Stimulated activated CD8-positive, alpha-beta memory T cell treated with anti-CD3 and anti-CD28 coated beads, Interleukin-2, amount 100 ng/mL, for 48 hours (primary cell): ENCODE measurements at places on chromosomes 4 and X.

- DNase-seq: peak; percentile 3
Observed at GRCh38 chrX:66728818-66729271, 90.0 kb upstream of the EDA2R start.

DNA sequence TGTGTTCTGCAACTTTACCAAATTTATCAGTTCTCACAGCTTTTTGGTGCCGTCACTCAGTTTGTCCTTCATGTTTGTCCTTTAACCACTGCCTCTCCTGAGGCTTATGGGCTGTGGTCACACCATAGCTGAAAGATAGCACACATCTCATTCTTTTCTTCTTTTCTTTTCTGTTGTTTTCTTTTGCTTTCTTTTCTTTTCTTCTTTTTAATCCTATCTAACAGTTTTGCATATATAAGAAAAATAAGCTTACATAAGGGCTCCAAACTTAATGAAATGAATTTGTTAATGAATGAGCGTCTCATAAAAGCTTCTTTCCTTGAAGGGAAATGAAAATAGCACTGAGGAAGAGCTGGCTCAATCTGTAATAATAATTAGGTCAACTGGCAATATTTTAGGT lies 1061.2 kb downstream of the PCDH18 start:
- no peak for DNase-seq

DNA sequence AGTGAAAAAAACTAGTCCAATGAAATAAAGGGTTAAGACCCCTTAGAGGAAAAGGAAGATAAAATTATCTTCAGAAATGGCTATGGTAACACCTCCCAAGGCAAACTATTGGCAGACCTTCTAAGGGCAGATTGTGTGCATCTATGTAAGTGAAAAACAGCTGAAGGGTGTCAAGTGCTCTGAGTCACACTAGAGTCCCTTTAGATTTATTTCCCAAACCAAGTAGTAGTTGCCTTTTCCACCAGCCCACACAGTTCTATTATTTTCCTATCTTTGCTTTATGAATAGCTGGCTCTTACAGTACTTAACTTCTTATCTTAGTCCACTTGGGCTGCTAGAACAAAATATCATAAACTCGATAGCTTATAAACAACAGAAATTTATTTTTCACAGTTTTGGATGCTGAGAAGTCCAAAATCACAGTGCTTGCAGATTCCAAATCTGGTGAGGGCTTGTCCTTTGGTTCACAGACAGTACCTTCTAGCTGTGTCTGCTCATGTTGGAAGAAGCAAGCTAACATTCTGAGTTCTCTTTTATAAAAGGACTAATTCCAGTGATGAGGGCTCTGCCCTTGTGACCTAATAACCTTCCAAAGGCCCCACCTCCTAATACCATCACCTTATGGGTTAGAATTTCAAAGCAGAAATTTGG lies 143.6 kb downstream of the GRID2 start:
- no peak for DNase-seq

- DNase-seq: no peak
Observed at GRCh38 chr4:148166132-148166591, 276.1 kb downstream of the NR3C2 start.

DNA sequence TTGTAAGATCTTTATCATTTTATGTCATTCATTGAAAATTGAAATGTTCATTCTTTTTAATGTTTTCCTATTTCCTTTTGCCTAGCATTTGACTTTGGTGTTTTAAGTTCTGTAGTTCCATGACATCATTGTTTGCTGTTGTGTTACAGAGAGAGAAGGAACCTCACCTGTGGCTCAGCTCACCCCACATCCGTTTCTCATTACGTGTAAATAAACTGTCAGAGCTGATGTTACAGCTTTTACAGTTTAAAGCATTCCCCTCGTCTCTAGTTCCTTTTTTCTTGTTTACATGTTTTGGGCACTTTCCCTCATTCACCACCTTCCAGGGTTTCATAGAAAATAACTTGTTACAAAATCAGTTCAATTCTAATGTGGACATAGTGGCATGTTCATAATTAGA lies 137.2 kb downstream of the FNIP2 start:
- no peak for DNase-seq

DNA sequence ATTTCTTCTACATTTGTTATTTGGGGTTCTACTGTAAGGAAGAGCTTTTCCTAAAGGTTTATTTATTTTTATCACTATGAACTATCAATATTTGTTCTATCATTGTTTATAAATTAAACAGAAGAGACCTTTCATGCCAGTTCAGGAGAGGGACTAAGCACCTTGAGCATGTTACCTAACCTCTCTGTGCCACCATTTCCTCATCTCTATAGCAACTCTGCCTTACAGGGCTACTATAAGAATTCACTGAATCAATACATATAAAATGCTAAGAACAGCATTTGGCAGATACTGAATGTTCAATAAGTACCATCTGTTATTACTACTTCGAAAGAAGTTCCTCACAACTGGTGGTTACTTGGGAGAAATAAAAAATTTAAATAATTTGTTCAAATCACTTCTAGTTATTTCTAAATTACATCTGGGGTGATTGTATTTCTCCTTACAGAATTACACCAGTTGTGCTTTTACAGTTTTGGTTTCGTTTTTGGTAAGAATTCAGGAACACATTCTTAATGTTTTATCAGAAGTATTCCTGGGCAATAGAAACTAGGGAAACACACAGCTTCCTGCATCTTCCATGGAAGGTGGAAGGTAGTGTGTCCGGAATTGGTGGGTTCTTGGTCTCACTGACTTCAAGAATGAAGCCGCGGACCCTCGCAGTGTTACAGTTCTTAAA lies 32.9 kb downstream of the EREG start:
- no peak for DNase-seq

DNA sequence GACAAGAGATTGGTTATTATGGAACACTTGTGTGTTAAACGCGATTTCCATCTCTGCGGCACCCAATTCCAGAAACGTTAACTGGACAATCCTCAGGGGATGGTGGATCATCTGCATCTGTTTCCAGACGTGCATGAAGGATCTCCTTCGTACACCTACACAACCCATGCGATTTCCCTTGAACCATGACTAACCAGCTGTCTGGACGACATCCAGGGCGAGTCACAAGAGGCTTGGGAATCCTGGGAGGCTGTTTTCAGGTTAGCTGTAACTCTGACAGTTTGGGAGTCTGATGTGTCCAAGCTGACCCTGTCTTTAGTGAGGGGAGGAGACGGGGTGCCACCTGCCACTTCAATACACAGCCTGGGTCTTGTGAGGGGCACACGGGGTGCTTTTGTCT lies 84.5 kb downstream of the GATB start:
- no peak for DNase-seq

DNA sequence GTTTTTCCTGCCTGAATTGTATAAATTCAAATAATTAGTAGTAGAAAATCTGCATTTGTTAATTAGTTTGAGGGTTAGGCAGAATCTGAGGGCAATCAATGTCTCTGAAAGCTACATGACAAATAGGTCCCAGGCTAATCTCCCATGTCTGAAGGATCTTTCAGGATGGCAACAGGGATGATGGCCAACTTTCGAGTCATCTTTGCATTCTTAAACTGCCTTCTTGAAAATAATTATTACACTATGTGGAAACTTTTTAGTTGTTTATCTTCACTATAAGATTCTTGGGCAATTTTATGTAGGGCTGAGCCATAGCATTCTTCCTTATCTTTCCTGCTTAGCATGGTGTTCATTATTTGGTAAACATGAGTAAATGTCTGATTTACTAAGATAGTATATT lies 490.3 kb upstream of the EPHA5 start:
- no peak for DNase-seq

DNA sequence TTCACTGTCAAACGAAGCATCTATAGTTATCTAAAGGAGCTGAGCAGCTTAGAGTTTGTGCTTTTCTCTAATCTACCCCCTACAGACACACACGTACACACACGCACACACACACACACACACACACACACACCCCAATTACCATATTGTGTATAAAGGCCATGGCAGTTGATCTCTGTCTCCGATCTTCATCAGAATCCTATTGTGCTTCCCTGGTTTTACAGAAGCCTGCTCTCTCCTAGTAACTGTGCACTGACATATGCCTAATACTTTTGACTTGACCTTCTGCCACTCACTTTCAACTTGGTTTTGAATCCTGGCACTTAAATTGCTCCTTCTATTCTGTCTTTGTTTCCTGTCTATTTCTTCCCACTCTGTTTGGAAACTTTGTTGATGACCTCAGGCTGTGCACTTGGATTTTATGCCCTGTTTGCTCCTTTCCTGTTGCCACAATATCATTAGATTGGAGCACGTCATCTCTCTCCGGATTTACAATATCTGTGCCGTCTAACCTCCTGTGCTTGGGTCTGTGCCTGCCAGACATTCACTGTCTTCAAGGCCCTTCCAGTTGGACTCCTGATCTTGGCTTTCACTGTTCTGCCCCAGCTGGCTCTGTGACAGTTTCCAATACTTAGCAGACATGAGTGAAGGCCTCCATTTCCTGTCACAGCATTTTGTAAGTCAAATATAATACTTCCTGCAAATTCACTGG lies 928.1 kb downstream of the FAT4 start:
- no peak for DNase-seq

DNA sequence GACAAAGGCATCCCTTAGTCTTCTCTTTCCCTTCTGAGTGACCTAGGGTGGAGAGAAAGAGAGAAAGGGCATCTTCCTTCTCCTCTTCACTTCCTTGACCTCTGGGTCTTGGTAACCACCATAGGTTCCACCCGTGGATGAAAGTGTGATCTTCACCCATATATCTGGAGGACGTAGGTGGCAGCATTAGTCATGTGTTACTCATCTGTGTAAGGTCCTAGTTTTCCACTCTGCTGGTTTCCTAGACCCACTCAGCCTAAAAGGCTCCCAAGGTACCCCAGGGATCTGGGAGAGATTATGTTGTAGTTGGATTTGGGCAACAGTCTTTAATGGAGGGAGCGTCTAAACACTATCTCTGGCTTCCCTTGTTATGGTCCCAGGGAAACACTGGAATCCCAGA lies 45.5 kb upstream of the RAB9B start:
- no peak for DNase-seq

DNA sequence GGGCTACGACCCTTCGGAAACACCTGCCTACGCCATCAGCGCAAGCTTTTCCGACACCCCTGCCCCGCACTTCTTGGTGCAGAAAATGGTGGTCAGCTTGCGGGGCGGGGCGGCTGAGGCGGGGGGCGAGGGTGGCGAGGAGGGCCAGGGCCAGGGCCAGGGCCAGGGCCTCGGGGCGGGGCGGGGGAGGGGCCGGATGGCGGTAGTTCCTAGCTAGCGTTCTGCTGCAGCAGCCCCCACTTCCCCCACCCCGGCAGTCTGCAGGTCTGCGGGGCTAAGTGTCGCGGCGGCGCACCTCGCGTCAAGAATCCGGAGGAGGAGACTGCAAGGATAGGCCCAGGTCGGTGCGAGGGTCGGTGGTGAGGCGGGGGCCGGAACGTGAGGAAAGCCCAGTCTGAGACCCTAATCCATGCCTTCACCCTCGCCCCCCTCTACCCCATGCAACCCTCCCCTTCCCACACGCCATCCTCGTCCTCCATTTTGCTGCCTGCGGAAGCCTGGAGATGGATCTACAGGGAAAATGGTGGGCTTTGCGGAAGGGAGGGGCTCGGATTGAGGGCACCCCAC lies 600 bp downstream of the BEX4 start:
- DNase-seq: peak; percentile 0

DNA sequence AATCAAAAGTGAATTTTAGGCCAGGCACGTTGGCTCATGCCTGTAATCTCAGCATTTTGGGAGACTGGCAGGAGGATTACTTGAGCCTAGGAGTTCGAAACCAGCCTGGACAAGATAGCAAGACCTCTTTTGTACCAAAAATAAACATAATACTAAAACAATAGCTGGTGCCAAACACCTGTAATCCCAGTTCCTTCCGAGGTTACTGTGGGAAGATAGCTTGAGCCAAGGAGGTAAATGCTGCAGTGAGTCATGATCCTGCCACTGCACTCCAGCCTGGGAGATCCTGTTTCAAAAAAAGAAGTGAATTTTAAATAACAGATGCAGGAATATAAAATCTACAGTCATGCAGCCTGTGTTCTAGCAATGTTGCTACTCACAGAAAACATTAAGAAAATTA lies 488.3 kb downstream of the PPARGC1A start:
- DNase-seq: no peak

DNA sequence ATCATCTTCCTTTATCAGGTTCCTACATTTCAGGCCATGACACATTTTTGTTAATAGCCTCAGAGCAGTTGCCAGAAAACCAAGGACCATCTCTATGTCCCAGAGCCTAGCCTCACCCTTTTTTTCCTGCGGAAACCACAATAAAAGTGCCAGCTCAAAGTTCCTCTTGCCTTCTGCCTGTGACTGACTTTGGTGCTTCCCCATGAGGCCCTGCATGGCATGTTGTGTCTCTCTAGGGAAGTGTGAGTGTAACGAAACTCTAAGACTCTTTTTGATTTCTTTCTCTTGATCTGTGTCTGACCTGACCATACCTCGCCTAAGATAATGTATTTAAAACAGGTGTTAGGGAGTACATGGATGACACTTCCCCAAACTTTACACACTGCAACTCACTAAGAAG lies 642.3 kb upstream of the BOD1L1 start:
- DNase-seq: no peak

- no peak for DNase-seq
Observed at GRCh38 chr4:42560467-42560861, 96.4 kb downstream of the ATP8A1 start.

- DNase-seq: no peak
Observed at GRCh38 chr4:128307123-128307571, 19.5 kb upstream of the PGRMC2 start.

GRCh38 chrX:124506066-124506465 lies 159.7 kb downstream of the SH2D1A start:
- DNase-seq: no peak

DNA sequence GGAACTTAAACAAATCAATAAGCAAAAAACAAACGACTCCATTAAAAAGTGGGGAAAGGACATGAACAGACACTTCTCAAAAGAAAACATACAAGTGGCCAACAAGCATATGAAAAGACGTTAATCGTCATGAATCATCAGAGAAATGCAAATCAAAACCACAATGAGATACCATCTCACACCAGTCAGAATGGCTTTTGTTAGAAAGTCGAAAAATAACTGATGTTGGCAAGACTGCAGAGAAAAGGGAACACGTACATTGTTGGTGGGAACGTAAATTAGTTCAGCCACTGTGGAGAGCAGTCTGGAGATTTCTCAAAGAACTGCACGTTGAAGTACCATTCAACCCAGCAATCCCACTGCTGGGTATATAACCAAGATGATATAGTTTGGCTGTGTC lies 23.7 kb downstream of the NEUROG2 start:
- no peak for DNase-seq

- DNase-seq: no peak
Observed at GRCh38 chr4:83129264-83129663, 14.7 kb upstream of the PLAC8 start.

- no peak for DNase-seq
Observed at GRCh38 chr4:173684223-173684622, 154.2 kb upstream of the HAND2 start.
